ENCODE measurements at places on chromosomes 4 and X.

GRCh38 chr4:76216975-76217814, 3.6 kb upstream of the SCARB2 start:
- no peak for DNase-seq

GRCh38 chrX:14819769-14820168, 53.1 kb downstream of the FANCB start:
- DNase-seq = no peak

DNA sequence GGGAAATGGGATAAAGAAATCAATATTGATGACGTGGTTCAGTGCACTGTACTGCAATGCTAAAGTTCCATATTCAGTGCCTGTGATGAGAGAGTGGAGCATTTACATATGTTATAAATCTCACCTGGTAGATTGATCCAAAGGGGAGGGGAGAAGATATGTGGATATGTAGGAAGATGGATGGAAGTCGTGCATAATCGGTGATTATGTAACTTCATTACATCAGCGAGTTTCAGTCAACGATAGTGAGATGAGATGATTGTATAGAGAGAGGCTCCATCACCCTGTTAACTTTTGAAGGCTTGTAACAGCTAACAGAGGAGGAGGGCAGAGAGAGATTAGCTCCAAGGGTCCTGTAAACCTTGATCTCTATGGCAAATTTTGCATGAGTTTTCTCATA, 1.8 kb downstream of the IL1RAPL1 start:
- no peak for DNase-seq

- no peak for DNase-seq
These were observed 74.1 kb downstream of the TAB3 start for GRCh38 chrX:30814978-30815377.

Data from stimulated activated CD4-positive, alpha-beta T cell treated with anti-CD3 and anti-CD28 coated beads, Interleukin-1b, Interleukin-23, amount 100 ng/mL, for 4 hours (primary cell).